ENCODE measurements at places on chromosomes 2 and 18.

GRCh38 chr18:24420551-24420950 lies 5.9 kb upstream of the IMPACT start:
- no peak for DNase-seq

GRCh38 chr2:44218771-44219170 lies 50.1 kb downstream of the PPM1B start:
- DNase-seq: no peak

GRCh38 chr2:227366769-227367426 lies 12.2 kb downstream of the TM4SF20 start:
- no peak for DNase-seq

GRCh38 chr18:2982022-2982421 lies 30.9 kb downstream of the LPIN2 start:
- no peak for DNase-seq

DNA sequence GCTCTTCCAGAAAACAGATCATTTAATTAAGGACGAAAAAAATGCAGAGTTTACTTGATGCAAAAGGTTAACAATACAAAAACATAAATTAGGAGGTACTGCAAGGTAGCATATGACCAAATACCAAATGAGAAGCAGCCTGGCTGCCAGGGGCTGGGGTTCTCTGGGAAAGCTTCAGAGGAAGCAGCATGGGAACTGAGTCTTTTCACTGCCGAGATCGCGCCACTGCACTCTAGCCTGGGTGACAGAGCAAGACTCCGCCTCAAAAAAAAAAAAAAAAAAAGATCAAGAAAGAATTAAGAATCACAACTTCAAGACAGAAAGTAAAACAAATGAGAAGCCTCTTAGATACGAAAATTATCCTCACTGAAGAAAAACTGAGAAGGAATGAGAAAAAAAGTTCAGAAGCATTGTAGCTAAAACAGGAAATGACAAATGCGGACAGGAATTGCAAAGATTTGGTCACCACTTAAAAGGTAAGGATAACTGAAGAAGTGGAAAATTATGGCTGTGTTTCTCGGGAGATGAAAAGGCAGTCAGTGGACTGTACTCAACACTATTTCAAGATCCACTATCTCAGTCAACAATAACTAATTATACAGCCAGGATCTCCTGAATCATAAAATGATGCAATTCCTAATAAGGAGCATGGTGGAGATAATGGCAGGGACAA lies 4.3 kb downstream of the SEPTIN10 start:
- DNase-seq: no peak

GRCh38 chr2:1907291-1907690 lies 163.0 kb upstream of the PXDN start:
- DNase-seq: no peak

GRCh38 chr2:42424033-42424432 lies 63.0 kb upstream of the COX7A2L start:
- no peak for DNase-seq

DNA sequence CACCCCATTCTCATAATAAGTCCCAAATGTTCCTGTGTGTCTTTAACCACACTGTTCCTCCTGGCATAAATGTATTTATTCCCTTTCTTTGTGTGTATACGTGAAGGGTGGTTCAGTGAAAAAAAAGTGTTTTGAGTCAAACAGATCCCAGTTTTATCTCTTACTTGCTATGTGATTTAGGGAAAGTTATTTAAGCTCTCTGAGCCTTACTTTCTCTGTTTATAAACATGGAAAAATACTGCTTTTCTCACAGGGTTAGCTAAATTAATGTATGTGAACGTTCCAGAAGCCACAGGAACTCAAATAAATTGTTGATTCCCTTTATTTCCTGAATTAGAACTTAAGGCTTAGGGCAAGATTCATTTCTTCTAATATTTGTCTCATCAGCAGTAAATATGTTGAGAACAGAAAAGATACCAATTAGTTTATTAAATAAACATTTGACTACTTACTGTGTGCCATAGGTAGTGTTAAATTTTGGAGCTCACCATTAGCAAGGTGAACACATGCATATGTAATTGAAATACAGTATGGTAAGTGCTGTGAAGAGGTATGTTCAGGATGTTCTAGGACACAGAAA lies 33.2 kb downstream of the RALBP1 start:
- no peak for DNase-seq

GRCh38 chr18:13112982-13113381 lies 105.6 kb upstream of the LDLRAD4 start:
- DNase-seq: no peak

- no peak for DNase-seq
Measured at GRCh38 chr2:18167871-18168270, 289.4 kb downstream of the KCNS3 start.

- DNase-seq: no peak
Measured at GRCh38 chr2:45782436-45782835, 131.0 kb downstream of the PRKCE start.

GRCh38 chr18:582465-582864 lies 2.3 kb downstream of the CETN1 start:
- DNase-seq: no peak

DNA sequence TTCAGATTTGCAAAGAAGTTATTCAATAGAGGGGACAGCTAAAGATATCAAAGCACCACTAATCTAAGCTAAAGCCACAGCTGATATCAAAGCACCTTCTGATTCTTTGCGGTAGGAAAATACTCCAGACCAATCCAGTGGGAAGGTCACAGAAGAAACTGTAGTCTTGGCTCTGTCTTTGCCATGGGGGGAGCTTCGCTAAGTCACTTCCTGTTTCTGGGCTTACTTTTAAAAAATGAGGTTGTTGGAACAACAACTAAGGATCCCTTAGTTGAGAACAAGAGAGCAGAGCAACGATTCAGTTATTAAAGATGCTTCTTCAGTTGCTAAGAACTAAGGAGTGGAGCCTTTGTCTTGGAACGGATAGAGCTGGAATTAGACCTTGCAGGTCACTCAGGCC lies 12.2 kb downstream of the LPIN1 start:
- DNase-seq: no peak

GRCh38 chr2:124323321-124323720 lies 298.2 kb downstream of the CNTNAP5 start:
- no peak for DNase-seq

DNA sequence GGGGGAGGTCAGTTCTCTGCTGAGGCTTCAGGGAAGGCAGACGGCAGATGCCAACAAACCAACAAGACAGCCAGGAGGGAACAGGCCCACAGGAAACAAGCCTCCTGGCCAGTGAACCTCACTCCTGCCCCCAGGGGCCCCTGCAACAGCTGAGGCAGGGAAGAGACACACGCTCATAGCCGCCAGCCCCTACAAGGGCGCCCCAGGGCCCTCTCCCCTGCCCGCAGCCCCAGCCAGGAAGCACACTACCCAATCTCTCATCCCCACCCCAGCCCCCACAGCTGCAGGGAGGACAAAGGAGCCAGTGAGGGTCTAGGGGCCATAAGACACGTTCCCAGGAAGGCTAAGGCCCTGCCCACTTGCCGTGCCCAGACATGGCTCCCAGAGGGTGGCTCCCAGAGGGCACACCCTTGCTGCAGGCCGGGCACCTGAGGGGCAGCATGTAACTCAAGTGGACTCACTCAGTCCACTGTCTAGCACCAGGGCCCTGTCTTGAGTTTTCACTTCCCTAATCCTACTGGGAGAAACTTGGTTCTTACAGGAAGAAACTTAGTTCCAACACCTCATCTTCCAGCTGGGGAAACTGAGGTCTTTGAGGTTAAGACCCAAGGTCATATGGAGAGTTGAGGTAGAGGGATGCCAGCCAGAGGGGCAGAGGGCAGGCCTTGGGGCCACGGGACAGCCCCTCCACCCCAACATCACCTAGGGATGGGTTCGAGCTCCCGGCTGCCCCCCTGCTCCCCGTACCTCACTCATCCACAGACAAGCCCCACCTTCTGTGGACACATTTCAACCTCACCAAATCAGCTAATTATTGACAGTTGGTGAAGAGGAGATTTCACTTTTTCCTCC lies 37.3 kb downstream of the EMX1 start:
- DNase-seq: no peak

- no peak for DNase-seq
Measured at GRCh38 chr2:4122726-4123125, 419.4 kb downstream of the DCDC2C start.

- no peak for DNase-seq
Measured at GRCh38 chr2:75506101-75506697, 54.5 kb downstream of the EVA1A start.

DNA sequence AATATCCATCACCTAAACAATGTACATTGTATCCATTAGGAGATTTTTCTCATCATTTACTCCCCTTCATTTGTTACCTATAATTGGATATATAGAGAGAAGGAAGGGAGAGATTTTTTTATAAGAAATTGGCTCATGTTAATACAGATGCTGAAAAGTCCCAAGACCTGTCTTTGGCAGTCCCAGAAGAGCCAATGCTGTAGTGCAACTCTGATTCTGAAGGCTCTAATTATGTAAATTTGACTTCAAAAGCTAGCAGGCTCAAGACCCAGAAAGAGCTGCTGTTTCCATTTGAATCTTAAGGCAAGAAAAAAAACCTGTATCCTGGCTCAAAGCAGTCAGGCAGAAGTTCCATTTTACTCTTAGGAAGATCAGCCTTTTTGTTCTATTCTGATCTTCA lies 1245.5 kb upstream of the FAM98A start:
- no peak for DNase-seq

- no peak for DNase-seq
Measured at GRCh38 chr2:230455005-230455684, 39.1 kb downstream of the SP100 start.

- DNase-seq: no peak
Measured at GRCh38 chr2:235852526-235852920, 315.7 kb downstream of the GBX2 start.

DNA sequence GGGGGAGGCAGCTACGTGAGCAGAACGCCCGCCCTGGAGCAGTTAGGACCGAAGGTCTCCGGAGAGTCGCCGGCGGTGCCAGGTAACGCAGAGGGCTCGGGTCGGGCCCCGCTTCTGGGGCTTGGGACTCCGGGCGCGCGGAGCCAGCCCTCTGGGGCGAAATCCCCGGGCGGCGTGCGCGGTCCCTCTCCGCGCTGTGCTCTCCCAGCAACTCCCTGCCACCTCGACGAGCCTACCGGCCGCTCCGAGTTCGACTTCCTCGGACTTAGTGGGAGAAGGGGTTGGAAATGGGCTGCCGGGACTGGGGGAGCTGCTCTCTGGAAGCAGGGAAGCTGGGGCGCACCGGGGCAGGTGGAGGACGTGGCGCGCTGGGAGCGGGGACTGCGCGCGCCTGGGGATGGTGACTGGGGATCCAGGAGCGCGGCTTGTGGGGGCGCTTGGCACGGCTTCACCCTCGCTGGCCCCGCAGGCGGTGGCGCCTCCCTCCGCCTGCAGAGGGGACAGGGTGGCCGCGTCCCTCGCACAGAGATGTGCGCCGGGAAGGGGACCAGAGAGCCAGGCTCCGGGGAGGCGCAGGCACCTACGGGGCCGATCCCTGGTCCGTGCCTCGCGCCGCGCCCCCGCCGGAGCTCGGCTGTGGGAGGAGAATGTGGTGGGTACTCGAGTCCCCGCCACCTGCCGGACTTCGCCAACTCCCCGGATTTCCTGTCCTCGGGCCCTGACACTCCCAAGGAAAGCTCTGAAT lies 688 bp downstream of the CDH20 start:
- no peak for DNase-seq

GRCh38 chr2:73067043-73067442 lies 4.5 kb downstream of the SFXN5 start:
- no peak for DNase-seq

DNA sequence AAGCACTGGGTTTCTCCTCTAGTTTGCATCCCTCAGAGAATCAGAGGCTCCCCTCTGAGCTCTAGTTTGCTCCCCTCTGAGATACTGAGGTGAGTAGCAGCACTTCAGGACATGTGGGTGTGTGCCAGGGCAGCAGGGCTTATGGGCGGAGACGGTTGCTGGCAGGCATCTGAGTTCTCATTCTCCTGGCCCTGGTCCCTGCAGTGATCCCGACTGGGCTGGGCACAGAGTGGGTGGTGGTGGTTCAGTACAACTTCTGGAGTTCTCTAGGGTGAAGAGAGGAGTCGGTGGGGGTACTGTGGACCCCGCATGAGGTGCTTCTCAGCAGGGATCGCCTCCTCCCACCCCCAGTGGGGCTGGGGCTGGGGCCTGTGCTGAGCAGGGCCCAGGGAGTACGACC lies 47.9 kb downstream of the BOLA3 start:
- DNase-seq: no peak

DNA sequence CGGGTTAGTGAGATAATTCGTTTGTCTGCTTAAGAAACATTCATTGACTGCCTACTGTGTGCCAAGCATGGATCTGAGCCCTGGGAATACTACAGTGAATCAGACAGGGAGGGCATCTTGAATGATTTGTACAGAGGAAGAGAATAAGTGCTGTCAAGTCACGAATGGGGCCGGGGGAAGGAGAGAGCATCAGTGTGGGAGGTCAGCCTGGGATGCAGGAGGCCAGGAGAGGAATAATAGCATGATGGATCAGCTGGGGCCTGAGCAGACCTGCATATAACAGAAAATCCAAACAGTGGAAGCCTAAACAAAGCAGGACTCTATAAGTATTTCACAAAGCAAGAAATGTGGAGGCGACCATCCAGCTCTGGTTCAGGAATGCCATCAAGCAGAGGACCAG lies 55.4 kb upstream of the PAX8 start:
- no peak for DNase-seq

Measured in CD4-positive, alpha-beta T cell treated with Interleukin-2 at 100 ng/mL for 4 hours (primary cell).